ENCODE measurements at places on chromosomes 3 and 15. TPM values are rescaled to one million over a fixed set of nuclear protein-coding genes. Genes with fewer than 3 reads are reported as not detected.

The TMEM40 gene
- total RNA-seq, result 4.2 TPM

GRCh38 chr15:68447976-68448755 is 16.2 kb upstream of the ITGA11 start:
- DNase-seq, result no peak

DNA sequence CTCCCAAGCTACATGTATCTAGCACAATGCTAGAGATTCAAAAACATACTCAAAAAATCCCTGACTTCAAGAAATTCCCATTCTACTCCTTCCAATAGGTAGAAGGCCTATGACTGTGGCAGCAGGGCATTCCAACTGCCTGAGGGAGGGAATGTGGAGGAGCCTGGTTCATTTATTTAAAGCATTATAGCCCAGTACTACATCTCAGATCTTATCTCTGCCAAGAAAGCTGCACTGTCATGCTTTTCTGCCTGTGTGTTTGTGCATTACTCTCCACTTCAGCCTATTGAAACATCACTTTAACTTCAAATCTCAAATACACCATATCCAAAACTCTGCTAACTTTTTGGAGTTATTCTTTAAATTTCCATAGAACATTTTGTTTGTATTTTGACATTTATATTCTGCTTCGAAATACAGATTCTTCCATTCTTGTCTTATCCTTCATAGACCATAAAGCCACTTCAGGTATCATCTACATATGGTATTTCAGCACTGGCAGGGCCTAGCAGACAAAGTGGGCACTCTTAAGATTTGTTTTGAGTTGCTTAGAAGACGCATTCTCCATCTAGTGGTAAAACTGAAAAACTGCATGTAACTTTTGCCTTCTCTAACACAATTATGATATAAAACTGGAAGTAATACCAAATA is 59.1 kb upstream of the NEDD4 start:
- no peak for DNase-seq

The GRAMD2A gene
- total RNA-seq, result not detected

DNA sequence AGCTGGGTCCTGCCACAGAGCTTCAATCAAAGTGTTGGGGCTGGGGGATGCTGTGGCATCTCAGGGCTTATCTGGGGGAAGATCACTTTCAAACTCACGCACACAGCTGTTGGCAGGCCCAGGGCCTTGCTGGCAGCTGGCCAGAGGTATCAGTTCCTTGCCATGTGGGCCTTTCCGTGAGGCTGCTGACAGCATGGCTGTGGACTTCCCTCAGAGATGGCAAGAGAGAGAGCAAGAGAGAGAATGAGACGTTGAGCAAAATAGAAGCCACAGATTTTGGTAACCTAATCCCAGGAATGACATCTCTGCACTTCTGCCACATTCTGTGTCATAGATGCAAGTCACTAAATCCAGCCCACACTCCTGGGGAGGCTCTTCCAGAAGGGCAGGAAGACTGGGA is 91.0 kb downstream of the TPRG1 start:
- no peak for DNase-seq

- no peak for DNase-seq
These were observed 116.5 kb downstream of the LPP start for GRCh38 chr3:188270423-188270972.

GRCh38 chr3:151866711-151867410 is 6.6 kb upstream of the SUCNR1 start:
- DNase-seq, result no peak

DNA sequence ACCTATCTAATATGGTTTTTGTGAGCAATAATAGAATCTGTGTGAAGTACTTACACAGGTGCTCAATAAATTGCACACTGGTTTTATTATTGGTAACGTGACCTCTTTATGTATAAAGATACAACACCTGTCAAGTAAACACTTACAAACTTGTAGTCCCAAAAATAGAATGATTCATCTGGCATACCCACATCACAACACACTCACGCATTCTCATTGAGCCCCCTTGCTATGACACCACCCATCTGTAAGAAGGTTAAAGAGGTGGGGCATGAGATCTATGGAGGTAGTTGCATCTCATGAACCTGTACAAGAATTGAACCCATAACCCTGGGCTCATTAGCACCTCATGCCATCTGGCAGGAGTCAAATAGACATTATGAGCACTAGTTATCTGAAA is 134.9 kb upstream of the THBS1 start:
- DNase-seq, result no peak

GRCh38 chr15:45185903-45186770 is 1.6 kb downstream of the SHF start:
- DNase-seq, result no peak

- no peak for DNase-seq
These were observed 4.2 kb upstream of the PLOD2 start for GRCh38 chr3:146164971-146165769.

All from Right ventricle myocardium inferior (tissue), 1 donor.